Naive thymus-derived CD8-positive, alpha-beta T cell (primary cell): ENCODE measurements at places on chromosomes 12 and 14.

GRCh38 chr12:91610561-91610960 lies 427.9 kb upstream of the DCN start:
- H3K27ac ChIP-seq, result no peak overlapping the region
- no peak for DNase-seq
- H3K27me3 ChIP-seq, result no peaks in the 10 kb centered on the region
- peaks cover 12% of the 10 kb centered on the region for H3K4me1 ChIP-seq

DNA sequence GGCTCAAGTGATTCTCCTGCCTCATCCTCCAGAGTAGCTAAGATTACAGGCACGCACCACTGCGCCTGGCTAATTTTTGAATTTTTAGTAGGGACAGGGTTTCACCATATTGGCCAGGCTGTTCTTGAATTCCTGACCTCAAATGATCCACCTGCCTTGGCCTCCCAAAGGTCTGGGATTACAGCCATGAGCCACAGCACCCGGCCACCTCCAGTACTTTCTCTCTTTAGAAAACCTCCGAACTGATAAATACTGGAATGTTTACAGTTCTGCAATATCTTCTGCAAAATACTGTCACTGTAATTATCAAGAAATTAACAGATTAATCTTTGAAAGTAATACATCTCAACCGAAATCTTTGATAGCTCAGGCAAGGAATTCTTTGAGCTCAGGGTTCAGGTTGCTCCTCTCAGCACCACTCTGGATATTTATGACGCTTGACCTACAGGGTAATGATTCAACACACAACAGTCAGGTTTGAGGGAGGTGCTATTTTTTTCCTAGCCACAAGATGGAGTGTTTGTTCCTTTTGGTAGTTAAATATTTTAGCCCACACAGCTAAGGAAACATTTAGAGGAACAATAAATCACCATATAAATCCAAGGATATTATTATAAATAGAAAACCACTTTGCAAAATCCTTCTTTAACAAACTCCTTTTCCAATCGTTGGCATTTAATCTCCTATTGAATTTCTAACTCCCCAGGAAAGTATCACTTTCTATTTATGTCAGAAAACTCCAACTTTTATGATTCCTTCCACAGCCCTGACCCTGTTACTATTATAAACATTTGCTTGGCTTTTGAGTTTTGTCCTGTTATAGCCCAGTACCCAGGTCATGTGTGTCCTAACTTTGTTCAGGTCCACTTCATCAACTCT lies 48.6 kb upstream of the GTF2A1 start:
- no peak for DNase-seq
- no peak overlapping the region for H3K27ac ChIP-seq

DNA sequence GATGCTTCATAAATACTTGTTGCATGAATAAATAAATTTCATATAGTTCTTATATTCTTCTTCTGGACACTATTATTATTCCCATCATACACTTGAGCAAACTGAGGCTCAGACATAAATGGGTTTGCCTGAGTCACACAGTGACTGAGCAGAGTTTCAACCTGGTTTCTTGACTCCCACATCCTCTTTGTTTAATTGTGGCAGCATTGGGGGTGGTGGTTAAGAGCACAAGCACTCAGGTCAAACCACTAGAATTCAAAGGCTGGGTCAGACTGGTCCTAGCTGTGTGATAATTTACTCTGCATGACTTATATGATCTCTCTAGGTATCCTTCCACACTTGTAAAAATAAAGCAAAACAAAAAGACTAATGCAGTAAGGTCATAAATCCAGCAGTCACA lies 274.9 kb upstream of the SRRM4 start:
- no peak overlapping the region for H3K4me3 ChIP-seq
- peaks cover 8% of the 10 kb centered on the region for H3K27me3 ChIP-seq
- H3K36me3 ChIP-seq, result peaks cover 4% of the 10 kb centered on the region
- no peak for DNase-seq
- H3K4me1 ChIP-seq, result no peaks in the 10 kb centered on the region

- H3K27me3 ChIP-seq, result no peaks in the 10 kb centered on the region
- H3K4me1 ChIP-seq, result peaks cover 14% of the 10 kb centered on the region
- no peaks in the 10 kb centered on the region for H3K36me3 ChIP-seq
Measured at GRCh38 chr12:116354534-116354933, 77.0 kb upstream of the MED13L start.

GRCh38 chr12:31765931-31766330 lies 37.1 kb upstream of the AMN1 start:
- peaks cover 8% of the 10 kb centered on the region for H3K4me1 ChIP-seq
- H3K27ac ChIP-seq, result no peak overlapping the region
- H3K36me3 ChIP-seq, result no peaks in the 10 kb centered on the region
- DNase-seq, result no peak
- no peaks in the 10 kb centered on the region for H3K27me3 ChIP-seq

DNA sequence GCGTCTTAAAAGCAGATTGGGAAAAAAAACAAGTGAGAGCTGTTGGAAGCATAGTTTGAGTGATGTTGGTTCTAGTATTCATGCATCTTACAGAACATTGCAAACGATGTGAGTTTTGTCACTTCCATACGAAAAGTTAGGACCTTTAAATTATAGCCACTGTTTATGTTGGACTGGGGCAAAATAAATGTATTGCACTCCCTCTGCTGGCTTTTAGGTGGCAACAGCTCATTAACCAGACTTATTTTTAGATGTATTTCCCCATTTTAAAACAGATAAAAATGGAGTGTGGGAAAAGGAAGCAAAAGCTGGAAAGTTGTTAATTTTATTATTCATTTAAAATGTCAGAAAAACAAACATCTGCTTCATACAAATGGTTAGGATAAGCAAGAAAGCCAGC lies 111.9 kb downstream of the LGR5 start:
- H3K36me3 ChIP-seq, result no peaks in the 10 kb centered on the region
- DNase-seq, result no peak
- no peak overlapping the region for H3K4me3 ChIP-seq
- no peaks in the 10 kb centered on the region for H3K27me3 ChIP-seq

DNA sequence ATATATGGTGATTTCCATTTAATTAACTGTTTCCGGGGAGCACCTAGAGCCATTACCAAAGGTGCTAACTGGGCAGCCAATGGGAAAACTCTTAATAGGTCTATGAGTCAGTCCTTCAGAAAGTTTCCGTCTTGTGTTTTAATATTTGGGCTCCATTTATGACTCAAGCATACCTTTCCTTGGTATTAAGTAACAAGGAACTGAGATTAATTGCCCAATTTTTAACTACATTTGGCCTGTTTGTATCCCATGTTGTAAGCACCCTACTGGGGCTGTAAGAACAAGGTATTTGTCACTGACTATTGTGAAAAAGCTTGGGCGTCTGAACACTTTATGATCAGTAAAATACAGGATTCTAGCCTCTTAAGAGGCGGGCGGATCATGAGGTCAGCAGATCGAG lies 62.8 kb upstream of the FOXN3 start:
- DNase-seq, result no peak
- peaks cover 47% of the 10 kb centered on the region for H3K4me1 ChIP-seq
- no peak overlapping the region for H3K4me3 ChIP-seq
- peaks cover 19% of the 10 kb centered on the region for H3K36me3 ChIP-seq
- H3K27ac ChIP-seq, result no peak overlapping the region

GRCh38 chr12:51905471-51906429 lies 1.6 kb upstream of the ACVRL1 start:
- no peak for DNase-seq
- no peak overlapping the region for H3K4me3 ChIP-seq
- no peak overlapping the region for H3K27ac ChIP-seq
- no peaks in the 10 kb centered on the region for H3K36me3 ChIP-seq
- peaks cover 8% of the 10 kb centered on the region for H3K4me1 ChIP-seq
- H3K27me3 ChIP-seq, result peaks cover 32% of the 10 kb centered on the region

- no peak overlapping the region for H3K4me3 ChIP-seq
- H3K4me1 ChIP-seq, result peaks cover 2% of the 10 kb centered on the region
- no peaks in the 10 kb centered on the region for H3K27me3 ChIP-seq
Measured at GRCh38 chr12:32051511-32052211, 55.0 kb upstream of the BICD1 start.

DNA sequence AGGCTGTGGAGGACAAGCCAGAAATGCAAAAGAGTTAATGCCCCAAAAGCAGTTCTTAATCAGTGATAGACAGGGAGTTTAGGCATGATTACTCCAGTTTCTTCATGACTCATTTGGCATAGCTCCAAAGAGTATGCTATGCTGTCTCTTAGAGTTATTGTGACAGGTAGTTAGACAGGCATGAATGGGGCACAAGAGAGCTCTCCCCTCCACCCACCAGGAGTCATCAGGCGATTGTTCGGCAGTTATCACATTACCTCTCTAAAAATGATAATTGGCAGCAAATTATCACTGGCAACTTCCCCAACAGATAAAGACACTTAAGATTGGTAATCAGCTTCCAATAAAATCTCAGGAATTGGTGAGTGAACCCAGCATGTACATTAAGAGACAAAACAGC lies 320.1 kb downstream of the DAD1 start:
- no peaks in the 10 kb centered on the region for H3K27me3 ChIP-seq
- no peak for DNase-seq
- peak overlapping the region; percentile 60 for H3K4me3 ChIP-seq
- H3K36me3 ChIP-seq, result no peaks in the 10 kb centered on the region
- no peaks in the 10 kb centered on the region for H3K4me1 ChIP-seq

GRCh38 chr12:68013181-68013580 lies 23.9 kb downstream of the IFNG-AS1 start:
- no peak for DNase-seq
- no peaks in the 10 kb centered on the region for H3K27me3 ChIP-seq
- H3K27ac ChIP-seq, result no peak overlapping the region
- peaks cover 2% of the 10 kb centered on the region for H3K4me1 ChIP-seq

GRCh38 chr14:26078561-26078960 lies 519.3 kb downstream of the NOVA1 start:
- no peak overlapping the region for H3K27ac ChIP-seq
- no peaks in the 10 kb centered on the region for H3K4me1 ChIP-seq
- no peaks in the 10 kb centered on the region for H3K27me3 ChIP-seq
- no peak overlapping the region for H3K4me3 ChIP-seq

GRCh38 chr12:54215989-54216796 lies 27.4 kb upstream of the SMUG1 start:
- peak overlapping the region; percentile 93 for H3K27ac ChIP-seq
- H3K36me3 ChIP-seq, result no peaks in the 10 kb centered on the region
- peaks cover 16% of the 10 kb centered on the region for H3K4me1 ChIP-seq

GRCh38 chr14:94545131-94545841 lies 16.0 kb upstream of the SERPINA4 start:
- H3K27ac ChIP-seq, result no peak overlapping the region
- DNase-seq, result no peak
- H3K4me1 ChIP-seq, result no peaks in the 10 kb centered on the region
- H3K27me3 ChIP-seq, result peaks cover 5% of the 10 kb centered on the region
- H3K4me3 ChIP-seq, result no peak overlapping the region

DNA sequence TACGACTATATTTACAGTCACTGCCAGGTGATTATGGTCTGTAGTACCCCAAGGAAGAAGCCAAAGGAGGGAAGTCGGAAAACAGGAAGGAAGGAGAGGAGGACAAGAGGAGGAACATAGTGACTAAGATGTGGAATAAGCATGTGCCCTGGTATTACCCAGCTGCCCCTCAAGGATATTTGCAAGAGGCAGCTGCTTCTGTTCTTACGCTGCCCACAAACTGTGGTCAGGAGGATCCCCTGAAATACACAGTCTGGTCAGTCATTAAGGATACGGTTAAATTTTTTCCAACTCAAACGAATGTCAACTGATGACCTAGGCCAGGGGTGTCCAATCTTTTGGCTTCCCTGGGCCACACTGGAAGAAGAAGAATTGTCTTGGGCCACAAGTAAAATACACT lies 126.5 kb downstream of the CMAS start:
- peaks cover 2% of the 10 kb centered on the region for H3K4me1 ChIP-seq
- no peaks in the 10 kb centered on the region for H3K27me3 ChIP-seq
- no peak overlapping the region for H3K4me3 ChIP-seq
- no peak for DNase-seq

DNA sequence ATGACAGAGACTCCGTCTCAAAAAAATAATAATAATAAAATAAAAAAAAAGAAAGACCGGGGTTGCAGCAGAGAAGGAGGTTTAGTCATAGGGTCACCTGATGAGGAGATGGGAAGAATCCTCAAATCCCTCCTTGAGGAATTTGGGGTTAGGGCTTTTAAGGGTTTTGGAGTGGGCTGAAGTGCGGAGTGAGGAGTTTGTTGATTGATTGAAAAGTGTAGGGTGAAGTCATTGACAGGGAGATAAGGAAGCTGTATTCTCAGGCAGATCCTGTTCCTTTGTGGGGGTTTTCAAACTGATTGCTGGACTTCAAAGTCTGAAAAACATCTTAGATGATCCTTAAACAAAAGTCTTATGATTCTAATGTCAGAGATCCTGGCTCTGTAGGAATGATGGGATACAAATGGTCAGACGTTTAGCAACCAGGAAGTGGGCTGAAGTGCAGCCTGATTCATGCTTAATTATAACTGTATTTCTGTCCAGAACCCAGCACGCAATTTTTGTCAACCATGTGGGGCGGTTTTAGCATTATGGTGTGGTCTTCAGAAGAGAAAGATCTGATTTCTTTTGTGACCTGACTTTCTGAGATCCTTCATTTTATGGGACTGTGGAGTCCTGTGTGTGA lies 16.0 kb downstream of the FNTB start:
- H3K4me3 ChIP-seq, result no peak overlapping the region
- no peaks in the 10 kb centered on the region for H3K36me3 ChIP-seq
- peak overlapping the region; percentile 68 for H3K27ac ChIP-seq
- H3K27me3 ChIP-seq, result no peaks in the 10 kb centered on the region
- H3K4me1 ChIP-seq, result peaks cover 3% of the 10 kb centered on the region

- peak within 1 kb of the TSS; percentile 77 for H3K4me3 ChIP-seq
- DNase-seq, result no peak
- no peaks in the 10 kb centered on the region for H3K36me3 ChIP-seq
- H3K4me1 ChIP-seq, result peaks cover 16% of the 10 kb centered on the region
Measured at GRCh38 chr14:64704143-64704742, at the start of gene PLEKHG3. TSS of gene PLEKHG3 (plus strand) at chr14:64704424. CDS start at chr14:64727632, 23,208 bp downstream.

DNA sequence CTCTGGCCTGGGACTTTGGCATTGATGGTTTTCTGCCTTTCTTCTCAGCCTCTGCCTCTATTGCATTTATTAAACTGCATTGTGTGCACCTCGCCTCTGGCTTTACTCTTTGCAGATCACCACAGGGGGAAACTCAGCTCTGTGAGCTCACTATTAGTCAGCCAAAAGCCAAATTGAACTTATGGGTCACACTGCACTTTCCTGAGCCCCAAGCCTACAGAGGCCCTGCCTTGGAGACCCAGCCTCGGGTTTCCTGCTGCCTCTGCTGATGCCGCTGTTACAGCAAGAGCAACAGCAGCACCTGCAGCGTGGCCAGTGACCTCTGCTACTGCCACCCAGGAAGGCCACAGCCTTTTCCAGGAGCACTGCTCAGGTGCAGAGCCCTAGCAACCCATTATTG lies 122.5 kb downstream of the DAD1 start:
- DNase-seq, result no peak
- H3K4me3 ChIP-seq, result no peak overlapping the region
- peaks cover 1% of the 10 kb centered on the region for H3K4me1 ChIP-seq
- no peak overlapping the region for H3K27ac ChIP-seq
- no peaks in the 10 kb centered on the region for H3K36me3 ChIP-seq
